ENCODE measurements at places on chromosomes 11 and 22.

GRCh38 chr11:12560861-12561260 is 113.4 kb upstream of the TEAD1 start:
- DNase-seq: no peak

GRCh38 chr11:416757-417621 is 2.2 kb upstream of the SIGIRR start:
- peak; percentile 40 for DNase-seq

GRCh38 chr11:70556884-70557741 is 158.8 kb downstream of the CTTN start:
- DNase-seq: no peak

GRCh38 chr11:31725176-31725575 is 85.9 kb downstream of the PAX6 start:
- DNase-seq: no peak

- DNase-seq: no peak
Observed at GRCh38 chr11:86658534-86658933, 13.9 kb downstream of the ME3 start.

- DNase-seq: no peak
Observed at GRCh38 chr22:23222793-23223568, 42.7 kb downstream of the BCR start.

- no peak for DNase-seq
Observed at GRCh38 chr11:94111660-94112059, 17.0 kb upstream of the PANX1 start.

DNA sequence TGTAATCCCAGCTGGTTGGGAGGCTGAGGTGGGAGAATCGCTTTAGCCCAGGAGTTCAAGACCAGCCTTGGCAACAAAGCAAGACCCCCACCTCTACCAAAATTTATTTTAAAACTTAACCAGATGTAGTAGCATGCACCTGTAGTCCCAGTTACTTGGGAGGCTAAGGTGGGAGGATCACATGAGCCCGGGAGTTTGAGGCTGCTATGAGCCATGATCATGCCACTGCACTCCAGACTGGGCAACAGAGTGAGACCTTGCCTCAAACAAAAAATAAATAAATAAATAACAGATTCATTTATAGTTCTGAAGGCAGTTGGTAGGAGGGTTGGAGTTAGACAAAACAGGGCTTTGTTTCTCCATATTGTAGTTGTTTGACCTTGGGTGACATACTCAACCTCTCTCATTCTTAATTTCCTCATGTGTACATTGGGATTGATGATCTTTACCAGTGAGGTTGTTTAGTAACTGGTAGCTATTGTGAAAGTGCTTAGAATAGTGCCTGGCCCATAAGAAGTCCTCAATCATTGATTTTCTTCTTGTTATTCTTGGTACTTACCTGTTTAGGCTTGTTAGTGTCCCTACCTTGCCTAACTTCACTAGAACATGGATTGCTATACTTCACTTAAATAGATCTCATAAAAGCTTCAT is 79.1 kb downstream of the EMSY start:
- DNase-seq: no peak

DNA sequence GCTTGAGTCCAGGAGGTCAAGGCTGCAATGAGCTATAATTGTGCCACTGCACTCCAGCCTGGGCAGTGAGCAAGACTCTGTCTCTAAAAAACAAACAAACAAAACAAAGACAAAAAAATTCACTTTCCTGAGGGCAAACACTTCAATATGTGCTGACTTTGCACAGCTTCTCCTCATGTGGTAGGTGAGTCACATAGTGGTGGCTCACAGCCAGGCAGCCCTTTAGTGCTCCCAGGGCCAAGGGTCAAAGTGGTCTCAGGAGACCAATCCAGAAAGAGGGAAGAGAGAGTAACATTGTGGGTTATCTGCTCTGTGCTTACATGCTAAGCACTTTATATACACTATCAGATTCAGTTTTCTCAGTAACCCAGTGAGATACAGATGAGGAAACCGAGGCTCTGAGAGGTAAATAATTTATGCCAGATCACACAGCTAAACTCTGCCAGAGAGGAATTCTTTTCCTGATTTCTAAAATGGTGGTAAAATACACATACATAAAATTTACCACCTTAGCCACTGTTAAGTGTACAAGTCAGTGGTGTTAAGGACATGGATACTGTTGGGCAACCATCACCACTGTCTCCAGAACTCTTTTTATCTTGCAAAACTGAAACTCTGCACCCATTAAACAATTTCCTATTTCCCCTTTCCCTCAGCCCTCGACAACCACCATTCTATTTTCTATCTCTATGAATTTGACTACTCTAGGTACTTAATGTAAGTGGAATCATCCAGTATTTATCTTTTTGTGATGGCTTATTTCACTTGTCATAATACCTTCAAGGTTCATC is 231.7 kb upstream of the NARS2 start:
- DNase-seq: no peak

DNA sequence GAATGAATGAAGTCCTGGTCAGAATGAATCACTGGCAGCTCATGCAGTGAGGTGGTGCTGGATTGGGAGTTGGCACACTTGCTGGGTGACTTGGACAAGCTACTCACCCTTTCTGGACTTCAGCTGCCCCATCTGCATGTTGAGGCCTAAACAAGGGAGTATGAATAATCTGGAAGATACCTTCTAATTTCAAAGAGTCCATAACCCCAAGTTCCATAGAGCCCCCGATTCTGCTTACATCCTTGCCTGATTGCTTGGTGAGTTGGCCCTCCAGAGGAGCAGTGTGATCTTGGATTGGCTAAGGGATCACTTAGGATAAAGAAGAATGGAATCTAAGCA is 18.3 kb upstream of the ACCSL start:
- no peak for DNase-seq

GRCh38 chr11:43735961-43736360 is 55.4 kb downstream of the HSD17B12 start:
- no peak for DNase-seq

- no peak for DNase-seq
Observed at GRCh38 chr22:28992565-28993356, 68.9 kb downstream of the C22orf31 start.

Data from CD4-positive, alpha-beta T cell treated with Interleukin-15 for 4 hours (primary cell).